ENCODE measurements at places on chromosomes 7 and 10.

GRCh38 chr10:29081951-29082685, 206.8 kb upstream of the LYZL1 start:
- no peak for DNase-seq

DNA sequence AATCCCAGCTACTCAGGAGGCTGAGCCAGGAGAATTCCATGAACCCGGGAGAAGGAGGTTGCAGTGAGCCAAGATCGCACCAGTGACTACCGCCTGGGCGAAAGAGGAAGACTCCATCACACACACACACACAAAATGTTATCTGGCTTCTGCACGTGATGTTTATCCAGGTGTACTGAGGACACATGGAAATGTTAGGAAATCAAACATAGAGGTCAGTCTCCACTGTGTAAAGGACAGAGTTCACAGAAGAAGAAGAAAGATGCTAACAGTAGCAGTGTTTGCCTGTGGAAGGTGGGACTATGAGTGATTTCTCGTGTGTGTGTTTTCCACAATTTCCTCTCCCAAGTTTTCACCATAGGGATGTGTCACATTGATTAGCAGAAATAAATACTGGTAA, 256.9 kb downstream of the ELMO1 start:
- no peak for DNase-seq

- DNase-seq: no peak
Measured at GRCh38 chr7:37337522-37337921, 111.1 kb downstream of the ELMO1 start.

- no peak for DNase-seq
Measured at GRCh38 chr10:47104151-47104605, 192.9 kb downstream of the PTPN20 start.

GRCh38 chr10:59793919-59794318, 40.7 kb upstream of the MRLN start:
- DNase-seq: no peak

DNA sequence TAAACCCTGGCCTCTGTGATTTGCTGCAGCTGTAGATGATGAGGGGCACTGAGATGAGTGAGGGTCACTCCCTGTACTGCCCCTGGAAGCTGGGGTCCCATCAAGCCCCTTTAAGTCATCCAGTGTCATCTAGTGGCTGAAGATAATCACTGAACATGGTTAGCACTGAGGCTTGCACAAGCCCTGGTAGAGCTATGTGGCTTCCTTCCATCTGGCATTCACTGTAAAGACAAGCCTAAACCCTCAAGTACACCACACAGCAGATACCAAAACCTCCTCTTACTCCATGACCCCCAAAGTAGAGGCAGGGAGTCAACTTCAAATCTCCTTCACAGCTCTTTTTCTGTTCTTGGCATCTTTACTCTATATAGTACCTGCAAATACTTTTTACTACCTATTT, 72.7 kb upstream of the MRLN start:
- no peak for DNase-seq

- no peak for DNase-seq
Measured at GRCh38 chr10:124289851-124290795, 128.6 kb downstream of the OAT start.
